Right hindlimb (tissue), 1 donor: ENCODE measurements at places on chromosomes 4 and X.
A peak's percentile ranks its signal among the peaks of the same experiment; 100 is the strongest.

GRCh38 chrX:147838465-147839131 is 73.1 kb upstream of the FMR1 start:
- DNase-seq, result no peak

DNA sequence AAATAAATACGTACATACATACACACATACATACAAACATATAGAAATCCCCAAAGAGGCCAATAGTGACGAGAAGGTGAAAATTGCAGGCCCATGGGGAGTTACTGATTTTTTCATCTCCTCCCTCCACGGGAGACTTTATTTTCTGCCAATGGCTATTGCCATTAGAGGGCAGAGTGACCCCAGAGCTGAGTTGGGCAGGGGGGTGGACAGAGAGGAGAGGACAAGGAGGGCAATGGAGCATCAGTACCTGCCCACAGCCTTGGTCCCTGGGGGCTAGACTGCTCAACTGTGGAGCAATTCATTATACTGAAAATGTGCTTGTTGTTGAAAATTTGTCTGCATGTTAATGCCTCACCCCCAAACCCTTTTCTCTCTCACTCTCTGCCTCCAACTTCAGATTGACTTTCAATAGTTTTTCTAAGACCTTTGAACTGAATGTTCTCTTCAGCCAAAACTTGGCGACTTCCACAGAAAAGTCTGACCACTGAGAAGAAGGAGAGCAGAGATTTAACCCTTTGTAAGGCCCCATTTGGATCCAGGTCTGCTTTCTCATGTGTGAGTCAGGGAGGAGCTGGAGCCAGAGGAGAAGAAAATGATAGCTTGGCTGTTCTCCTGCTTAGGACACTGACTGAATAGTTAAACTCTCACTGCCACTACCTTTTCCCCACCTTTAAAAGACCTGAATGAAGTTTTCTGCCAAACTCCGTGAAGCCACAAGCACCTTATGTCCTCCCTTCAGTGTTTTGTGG is 180.7 kb downstream of the AR start:
- DNase-seq, result no peak

GRCh38 chr4:53962516-53963225 is 101.7 kb downstream of the CHIC2 start:
- no peak for DNase-seq

DNA sequence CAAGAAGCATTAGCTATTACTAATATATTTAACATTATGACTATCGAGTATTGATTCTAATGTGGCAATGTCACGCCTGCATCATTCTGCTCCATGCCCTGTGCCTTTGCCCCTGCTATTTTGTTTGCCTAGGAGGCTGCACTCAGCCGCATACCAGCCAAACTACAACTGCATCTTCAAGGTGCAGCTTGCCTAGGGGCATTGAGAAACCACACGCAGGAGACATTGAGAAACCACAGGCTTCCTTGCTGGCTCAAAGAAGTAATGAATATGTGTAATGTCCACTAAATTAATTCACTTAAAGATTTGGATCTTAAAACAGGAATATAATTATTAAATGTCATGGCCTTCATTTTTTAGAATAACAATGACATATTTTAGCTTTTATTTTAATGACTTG is 683.6 kb upstream of the TENM3 start:
- DNase-seq, result no peak

- DNase-seq, result no peak
Measured at GRCh38 chr4:8328456-8328855, 58.9 kb downstream of the HTRA3 start.

- no peak for DNase-seq
Measured at GRCh38 chrX:73765776-73766430, 202.9 kb downstream of the CHIC1 start.

- DNase-seq, result no peak
Measured at GRCh38 chr4:45679411-45679810, 444.4 kb downstream of the GABRG1 start.

DNA sequence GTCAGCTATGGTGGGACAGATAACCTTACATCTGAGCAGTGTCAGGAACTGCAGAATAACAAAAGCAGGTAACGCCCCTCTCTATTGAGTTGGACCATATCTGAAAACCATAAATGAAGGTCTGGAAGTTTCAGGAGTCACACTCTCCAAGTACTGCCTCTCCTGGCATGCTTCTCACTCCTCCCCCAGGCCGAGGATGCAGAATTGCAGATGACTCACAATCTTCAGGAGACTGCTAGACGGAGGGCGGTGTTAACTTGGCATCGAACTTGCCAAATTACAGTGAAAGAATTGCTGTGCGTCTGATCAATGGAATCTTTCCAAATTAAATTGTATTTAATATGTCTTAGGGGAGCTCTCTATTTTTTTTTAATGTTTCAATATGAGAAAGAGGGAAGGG is 67.1 kb upstream of the TRIM2 start:
- peak; percentile 83 for DNase-seq

DNA sequence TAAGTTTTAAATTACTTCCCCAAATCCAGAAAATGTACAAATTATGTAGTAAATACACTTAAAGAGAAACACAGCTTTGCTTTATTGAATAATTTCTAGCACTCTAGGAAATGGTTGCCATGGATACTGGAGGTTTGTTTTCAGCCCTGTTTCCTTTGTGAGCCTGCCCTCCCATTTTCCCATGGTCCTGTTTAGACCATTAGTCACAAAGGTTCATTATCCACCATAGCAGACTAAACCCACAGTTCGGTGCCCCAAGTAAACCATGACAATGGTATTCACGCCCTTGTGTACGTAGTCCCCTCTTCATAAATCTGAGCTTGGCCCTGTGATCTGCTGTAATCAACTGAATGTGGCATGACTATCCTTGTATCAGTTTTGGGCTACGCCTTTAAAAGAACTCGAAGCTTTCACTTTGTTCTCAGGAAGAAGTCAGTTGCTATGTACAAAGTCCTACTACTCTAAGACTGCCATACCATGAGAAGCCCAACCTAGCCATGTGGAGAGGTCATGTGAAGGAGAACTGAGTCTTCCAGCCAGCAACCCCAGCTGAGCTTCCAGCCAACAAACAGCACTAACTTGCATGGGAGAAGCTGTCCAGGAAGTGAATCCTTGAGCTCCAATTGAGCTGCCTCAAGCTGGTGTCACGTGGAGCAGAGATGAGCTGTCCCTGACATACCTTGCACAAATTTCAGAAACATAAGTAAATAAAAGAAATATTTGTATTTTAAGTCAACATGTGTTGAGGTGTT is 300.4 kb downstream of the LDB2 start:
- DNase-seq, result peak; percentile 43
